Bladder microvascular endothelial cell (primary cell): ENCODE measurements at places on chromosomes 2 and 18. TPM values are rescaled to one million over a fixed set of nuclear protein-coding genes. Genes with fewer than 3 reads are reported as not detected.

The RAD51AP2 gene
- not detected in 2 replicates for total RNA-seq

The GPR155 gene
- 0.81 and 2.8 TPM in 2 replicates for total RNA-seq

The MEP1B gene
- 0.25 TPM in 1 of 2 replicates, not detected in the other for total RNA-seq

The RETREG2 gene
- 49.7 TPM in 2 replicates for total RNA-seq

The FAP gene
- total RNA-seq, result 9.7 and 12.1 TPM in 2 replicates

The TMEFF2 gene
- under 0.01 and 0.06 TPM in 2 replicates for total RNA-seq

The C2orf81 gene
- 0.13 and 0.16 TPM in 2 replicates for total RNA-seq

The CHRNG gene
- total RNA-seq, result not detected in 2 replicates

The ID2 gene
- total RNA-seq, result 18.1 and 41.0 TPM in 2 replicates

The TMEM247 gene
- total RNA-seq, result not detected in 2 replicates

The C2orf78 gene
- not detected in 2 replicates for total RNA-seq

The PLGLB1 gene
- total RNA-seq, result 0.16 and 5.9 TPM in 2 replicates

The CCDC141 gene
- total RNA-seq, result under 0.01 and 0.57 TPM in 2 replicates

The RAB6C gene
- total RNA-seq, result 0.06 TPM in 1 of 2 replicates, not detected in the other

The ASB18 gene
- total RNA-seq, result 0.25 TPM in 1 of 2 replicates, not detected in the other

The GAL3ST2 gene
- not detected in 2 replicates for total RNA-seq

The DPP4 gene
- total RNA-seq, result 16.4 and 26.9 TPM in 2 replicates

The NEB gene
- total RNA-seq, result 0.16 and 1.1 TPM in 2 replicates

The DSG2 gene
- 3.4 and 5.9 TPM in 2 replicates for total RNA-seq

The CTAGE1 gene
- total RNA-seq, result not detected in 2 replicates

The NYAP2 gene
- total RNA-seq, result not detected in 2 replicates

The RAX gene
- not detected in 2 replicates for total RNA-seq

The LYG2 gene
- total RNA-seq, result not detected in 2 replicates

The ELOA2 gene
- not detected in 2 replicates for total RNA-seq

The SERPINB4 gene
- 0.65 TPM in 1 of 2 replicates, not detected in the other for total RNA-seq

The NAT8 gene
- total RNA-seq, result not detected in 2 replicates

The USP34 gene
- 60.9 and 190 TPM in 2 replicates for total RNA-seq

The TUBA4B gene
- not detected in 2 replicates for total RNA-seq

The MOGAT1 gene
- not detected in 2 replicates for total RNA-seq

The CYP1B1 gene
- 0.06 and 1.5 TPM in 2 replicates for total RNA-seq

The RTP5 gene
- not detected in 2 replicates for total RNA-seq

The MYO5B gene
- total RNA-seq, result 0.31 and 1.1 TPM in 2 replicates

The STPG4 gene
- 0.16 and 0.31 TPM in 2 replicates for total RNA-seq

The FOXD4L1 gene
- total RNA-seq, result under 0.01 and 0.06 TPM in 2 replicates

The NT5DC4 gene
- total RNA-seq, result not detected in 2 replicates

The ME2 gene
- total RNA-seq, result 29.0 and 55.8 TPM in 2 replicates
